ENCODE measurements at places on chromosomes 6 and 20. TPM values are rescaled to one million over a fixed set of nuclear protein-coding genes. Genes with fewer than 3 reads are reported as not detected.

DNA sequence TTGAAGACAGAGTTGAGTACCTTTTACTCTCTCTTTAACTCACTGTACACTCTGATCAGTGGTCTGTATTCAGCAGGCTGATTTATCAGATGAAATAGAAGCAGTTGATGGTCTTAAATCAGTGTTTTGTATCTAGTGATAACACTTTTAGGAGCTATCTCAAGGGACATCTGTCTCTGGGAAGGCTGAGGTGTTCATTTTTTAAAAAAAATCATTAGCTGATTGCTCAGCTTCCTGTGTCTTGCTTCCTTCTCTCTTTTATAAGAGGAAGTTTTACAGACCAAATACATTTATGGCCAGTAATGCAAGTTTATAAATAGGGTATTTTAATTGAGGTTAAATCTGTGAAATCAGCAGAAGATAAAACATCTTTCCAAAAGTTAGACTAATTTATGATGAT is 12.0 kb upstream of the CCDC170 start:
- no peak for DNase-seq

GRCh38 chr20:10654250-10654610 is 19.6 kb downstream of the JAG1 start:
- no peak for DNase-seq

DNA sequence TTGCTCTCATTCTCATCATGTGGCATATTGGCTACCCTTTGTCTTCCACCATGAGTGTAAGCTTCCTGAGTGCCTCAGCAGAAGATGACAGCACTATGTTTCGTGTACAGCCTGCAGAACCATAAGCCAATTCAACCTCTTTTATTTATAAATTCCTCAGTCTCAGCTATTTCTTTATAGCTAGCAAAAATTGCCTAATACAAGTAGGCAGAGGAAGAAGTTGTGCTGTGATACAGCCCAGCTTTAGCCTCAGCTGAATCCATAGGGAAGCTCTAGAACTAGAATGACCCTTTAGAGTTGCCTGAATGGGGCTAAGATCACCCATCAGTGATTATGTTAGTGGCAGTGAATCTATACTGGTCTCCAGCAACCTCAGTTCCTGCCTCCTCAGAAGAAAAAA is 19.0 kb upstream of the SERINC1 start:
- DNase-seq: no peak

DNA sequence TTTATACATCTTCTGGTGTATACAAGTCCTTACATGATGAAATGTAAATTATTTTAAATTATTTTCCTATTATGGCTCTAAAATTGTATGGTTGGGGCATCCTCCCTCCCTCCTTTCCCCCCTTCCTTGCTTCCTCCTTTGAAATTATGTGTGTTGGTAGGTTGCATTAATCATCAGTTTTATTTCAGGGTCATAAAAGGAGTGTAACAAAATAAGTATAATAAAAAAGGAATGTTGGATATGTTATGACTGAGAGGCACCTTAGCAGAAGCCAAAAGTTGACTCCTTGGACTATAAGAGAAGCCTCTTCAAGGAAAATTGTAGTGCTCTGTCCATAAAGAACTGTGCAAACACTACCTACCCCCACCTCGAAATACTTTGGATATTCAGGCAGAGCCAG is 46.6 kb upstream of the PTPRK start:
- DNase-seq: no peak

DNA sequence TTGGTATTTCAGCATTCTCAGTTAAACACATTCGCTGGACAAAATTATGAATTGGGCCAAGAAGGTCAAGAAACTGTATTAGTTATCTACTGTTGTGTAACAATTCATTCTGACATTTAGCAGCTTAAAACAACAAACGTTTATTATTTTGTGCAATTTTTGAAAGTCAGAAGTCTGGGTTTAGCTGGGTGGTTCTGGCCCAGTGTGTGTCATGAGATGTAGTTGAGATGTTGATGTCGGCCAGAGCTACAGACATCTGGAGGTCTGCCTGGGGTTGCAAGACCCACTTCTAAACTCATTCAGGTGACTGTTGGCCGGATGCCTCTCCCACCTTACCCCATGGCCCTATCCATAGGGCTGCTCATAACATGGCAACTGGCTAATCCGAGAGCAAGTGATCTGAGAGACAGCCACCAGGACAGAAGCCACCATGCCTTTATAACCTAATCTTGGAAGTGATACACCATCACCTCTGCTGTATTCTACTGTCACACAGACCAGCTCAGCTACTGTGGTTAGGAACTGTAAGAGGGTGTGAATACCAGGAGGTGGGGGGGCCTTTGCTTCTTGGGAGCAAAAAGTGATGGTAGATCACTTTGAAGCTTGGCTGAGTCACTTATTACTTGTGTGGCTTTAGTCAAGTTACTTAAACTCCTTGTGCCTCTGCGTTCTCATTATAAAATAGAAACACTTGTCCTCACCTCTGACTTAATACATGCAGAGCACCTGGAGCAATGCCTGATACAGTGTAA is 217.0 kb upstream of the MYLIP start:
- DNase-seq: no peak

DNA sequence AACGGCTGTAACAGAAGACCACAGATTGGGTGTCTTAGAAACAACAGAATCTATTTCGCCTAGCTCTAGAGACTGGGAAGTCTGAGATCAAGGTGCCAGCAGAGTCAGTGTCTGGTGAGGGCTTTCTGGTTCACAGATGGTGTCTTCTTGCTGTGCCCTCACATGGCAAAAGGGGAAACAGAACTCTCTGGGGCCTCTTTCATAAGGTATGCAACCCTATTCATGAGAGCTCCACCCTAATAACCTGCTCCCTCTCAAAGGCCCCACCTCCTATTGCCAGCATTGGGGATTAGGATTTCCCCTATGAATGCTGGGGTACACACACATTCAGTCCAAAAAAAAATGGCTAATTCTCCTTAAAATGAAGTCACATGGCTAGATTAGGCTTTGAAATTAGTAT is 10.0 kb downstream of the TXNDC5 start:
- no peak for DNase-seq

KCNQ5 gene
- total RNA-seq: 1.8 TPM

BPIFB1 gene
- total RNA-seq: not detected

SLPI gene
- total RNA-seq: 56.9 TPM

FAM83C gene
- not detected for total RNA-seq

NKAIN4 gene
- 0.33 TPM for total RNA-seq

Measured in sigmoid colon (tissue), 7 donors.